ENCODE measurements at places on chromosomes 7 and 10. TPM values are rescaled to one million over a fixed set of nuclear protein-coding genes. Genes with fewer than 3 reads are reported as not detected.

Gene LFNG
- 10.3 TPM for total RNA-seq

- H3K4me1 ChIP-seq = peaks cover 6% of the 10 kb centered on the region
- no peak overlapping the region for H3K27ac ChIP-seq
- H3K36me3 ChIP-seq = no peaks in the 10 kb centered on the region
- peaks cover 10% of the 10 kb centered on the region for H3K27me3 ChIP-seq
- no peak for DNase-seq
Measured at GRCh38 chr7:25179325-25179724, 49.0 kb downstream of the NPVF start.

- no peak for DNase-seq
- H3K4me3 ChIP-seq = no peak overlapping the region
- H3K27me3 ChIP-seq = no peaks in the 10 kb centered on the region
- H3K4me1 ChIP-seq = peaks cover 14% of the 10 kb centered on the region
Measured at GRCh38 chr10:5553400-5554170, 28.8 kb downstream of the CALML3 start.

Gene R3HCC1L
- total RNA-seq = 8.1 TPM

GRCh38 chr7:46630031-46630430 lies 709.0 kb upstream of the IGFBP3 start:
- no peaks in the 10 kb centered on the region for H3K27me3 ChIP-seq
- H3K27ac ChIP-seq = peak overlapping the region; percentile 53
- no peak overlapping the region for H3K4me3 ChIP-seq

Gene FAM200A
- 4.8 TPM for total RNA-seq

GRCh38 chr7:4800487-4800886 lies 25.1 kb downstream of the AP5Z1 start:
- H3K4me3 ChIP-seq = no peak overlapping the region
- no peaks in the 10 kb centered on the region for H3K4me1 ChIP-seq
- DNase-seq = no peak
- H3K27ac ChIP-seq = no peak overlapping the region

Gene SPDYE2
- not detected for total RNA-seq
